ENCODE measurements at places on chromosomes 12 and 14.

DNA sequence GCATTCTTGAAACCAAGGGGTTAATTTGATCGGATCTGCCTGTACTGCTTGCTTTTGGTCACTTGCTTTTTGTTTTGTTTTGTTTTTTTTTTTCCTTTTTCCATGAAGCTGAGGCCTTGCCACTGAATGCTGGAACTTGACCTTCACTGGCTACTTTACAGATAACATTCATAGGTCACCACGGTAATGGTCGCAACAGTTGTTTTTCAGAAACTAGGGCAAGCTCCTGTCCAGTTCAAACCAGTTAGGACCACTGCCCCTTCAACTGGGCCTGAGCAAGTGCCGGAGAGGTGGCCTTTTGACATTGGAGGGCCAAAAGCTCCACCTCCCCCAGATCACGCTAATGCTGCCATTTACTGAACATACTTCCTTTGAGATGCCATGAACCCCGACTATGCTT, 147.6 kb downstream of the FOXN3 start:
- no peak for DNase-seq

DNA sequence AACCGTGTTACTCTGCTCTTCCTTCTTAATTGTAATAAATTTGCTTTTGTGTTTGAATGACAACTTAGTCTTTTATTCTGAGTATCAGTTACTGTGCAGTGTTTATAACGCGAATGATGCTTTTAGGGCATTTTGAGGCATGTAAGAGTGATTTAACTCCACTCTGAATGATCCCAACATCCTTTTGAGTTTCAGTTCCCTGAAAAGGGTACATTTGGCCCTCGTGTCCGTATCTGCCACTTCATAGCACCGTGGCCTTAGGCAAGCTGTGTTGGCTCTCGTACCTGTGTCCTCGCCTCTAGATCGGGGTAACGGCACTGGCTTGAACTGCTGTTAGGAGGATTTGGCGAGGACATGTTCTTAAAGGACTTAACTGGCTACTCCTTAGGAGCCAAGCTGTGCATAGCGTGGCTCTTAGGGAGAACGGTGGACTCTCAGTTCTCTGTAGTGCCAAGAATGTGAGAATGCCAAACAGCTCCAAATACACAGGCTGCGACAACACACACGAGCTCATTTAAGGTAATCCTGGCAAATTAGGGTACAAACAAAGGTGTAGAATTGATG, 92.0 kb downstream of the PPP2R5C start:
- no peak for DNase-seq

GRCh38 chr12:107436376-107436775, 249.2 kb upstream of the PWP1 start:
- no peak for DNase-seq

DNA sequence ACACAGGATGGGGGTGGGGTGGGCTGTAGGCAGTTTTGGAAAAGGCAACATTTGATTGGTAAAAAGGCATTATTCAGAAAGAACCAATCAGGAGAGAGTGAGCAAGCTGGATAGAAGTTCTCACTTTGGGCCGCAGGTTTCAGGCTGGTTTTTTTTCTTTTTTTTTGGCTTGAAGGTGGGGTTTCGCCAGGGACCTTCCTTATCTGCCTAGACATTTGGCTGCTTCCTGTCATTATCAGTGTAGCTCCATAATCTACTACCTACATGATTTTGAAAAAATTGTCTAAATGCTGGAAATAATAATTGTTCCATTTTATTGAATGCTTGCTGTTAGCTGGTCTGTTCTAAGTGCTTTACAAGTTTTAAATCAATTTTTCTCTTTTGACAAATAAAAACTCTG, 649.0 kb downstream of the TMTC2 start:
- no peak for DNase-seq

DNA sequence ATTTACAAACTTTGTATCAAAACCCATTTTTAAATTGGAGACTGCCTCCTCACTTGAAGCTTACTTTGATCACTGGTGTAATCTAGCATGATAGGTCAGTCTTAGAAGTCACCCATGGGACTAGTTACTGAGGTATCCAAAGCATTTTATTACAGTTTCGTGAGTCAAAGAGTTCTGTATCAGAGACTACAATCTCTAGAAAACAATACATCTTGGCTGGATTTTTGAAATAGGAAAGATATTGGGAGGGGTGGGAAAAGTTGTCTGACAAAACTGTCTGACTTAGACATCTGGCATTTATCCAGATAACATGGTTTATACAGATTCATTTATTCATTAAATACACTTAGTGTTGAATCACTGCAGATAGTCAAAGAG, 173.5 kb upstream of the PDZRN4 start:
- no peak for DNase-seq

DNA sequence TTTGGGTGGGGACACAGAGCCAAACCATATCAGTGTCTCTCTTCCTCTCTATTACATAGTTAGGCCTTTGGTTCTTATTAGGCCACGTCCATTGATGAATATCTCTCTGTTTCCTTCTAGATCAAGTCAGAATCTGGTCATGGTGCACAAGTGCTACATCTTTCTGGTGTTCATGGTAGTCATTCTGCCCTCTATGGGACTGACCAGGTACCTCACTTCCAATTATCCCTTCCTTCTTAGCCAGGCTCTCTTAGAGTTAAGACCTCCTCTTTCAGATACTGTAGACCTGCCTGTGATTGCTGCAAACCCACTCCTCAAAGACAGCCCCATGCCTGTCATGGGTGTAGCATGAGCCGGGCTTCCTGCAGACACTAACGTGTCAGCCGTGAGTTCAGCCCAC, 25.2 kb downstream of the NGB start:
- no peak for DNase-seq

DNA sequence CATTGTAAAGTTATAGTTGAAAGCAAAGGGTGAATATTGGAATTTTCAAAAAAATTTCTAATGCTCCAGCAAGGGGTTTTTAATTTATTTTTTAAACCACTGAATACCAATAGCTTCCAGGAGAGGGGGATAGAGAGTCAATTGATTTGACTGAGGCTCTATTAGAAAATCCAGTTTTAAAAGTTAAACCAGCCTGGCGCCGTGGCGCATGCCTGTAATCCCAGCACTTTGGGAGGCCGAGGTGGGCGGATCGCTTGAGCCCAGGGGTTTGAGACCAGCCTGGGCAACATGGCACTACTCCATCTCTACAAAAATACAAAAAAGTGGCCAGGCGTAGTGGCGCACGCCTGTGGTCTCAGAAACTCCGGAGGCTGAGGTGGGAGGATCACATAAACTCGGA, 150.1 kb downstream of the SLC38A4 start:
- peak; percentile 12 for DNase-seq

- no peak for DNase-seq
These were observed 127.1 kb downstream of the CAPZA3 start for GRCh38 chr12:18864900-18865561.

- DNase-seq = no peak
These were observed 41.5 kb upstream of the PLEKHG7 start for GRCh38 chr12:92661269-92661668.

Data from GM20000 (cell line).